ENCODE measurements at places on chromosomes 13 and 19. TPM values are rescaled to one million over a fixed set of nuclear protein-coding genes. Genes with fewer than 3 reads are reported as not detected.

Gene ZC3H4
- 41.4 TPM for total RNA-seq

DNA sequence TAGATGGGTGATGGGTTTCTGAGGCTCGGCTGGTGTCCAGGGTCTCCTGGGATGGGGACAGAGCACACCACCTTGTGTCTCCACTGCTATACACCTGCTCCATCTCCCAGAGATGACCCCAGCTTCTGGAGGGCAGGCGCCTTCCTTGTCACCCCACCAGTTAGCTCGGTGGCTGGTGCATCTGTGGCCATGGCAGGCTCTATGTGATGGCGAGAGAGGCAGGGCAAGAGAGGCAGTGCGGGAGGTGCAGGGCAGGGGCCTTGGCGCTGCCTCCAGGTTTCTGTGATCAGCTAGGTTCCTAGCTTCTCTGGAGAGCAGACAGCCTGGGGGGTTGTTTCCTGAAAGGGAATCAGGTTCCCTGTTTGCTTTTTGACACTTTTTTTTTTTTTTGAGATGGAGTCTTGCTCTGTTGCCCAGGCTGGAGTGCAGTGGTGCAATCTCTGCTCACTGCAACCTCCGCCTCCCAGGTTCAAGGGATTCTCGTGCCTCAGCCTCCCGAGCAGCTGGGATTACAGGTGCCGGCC is 69.0 kb upstream of the ZNF536 start:
- no peak for DNase-seq

DNA sequence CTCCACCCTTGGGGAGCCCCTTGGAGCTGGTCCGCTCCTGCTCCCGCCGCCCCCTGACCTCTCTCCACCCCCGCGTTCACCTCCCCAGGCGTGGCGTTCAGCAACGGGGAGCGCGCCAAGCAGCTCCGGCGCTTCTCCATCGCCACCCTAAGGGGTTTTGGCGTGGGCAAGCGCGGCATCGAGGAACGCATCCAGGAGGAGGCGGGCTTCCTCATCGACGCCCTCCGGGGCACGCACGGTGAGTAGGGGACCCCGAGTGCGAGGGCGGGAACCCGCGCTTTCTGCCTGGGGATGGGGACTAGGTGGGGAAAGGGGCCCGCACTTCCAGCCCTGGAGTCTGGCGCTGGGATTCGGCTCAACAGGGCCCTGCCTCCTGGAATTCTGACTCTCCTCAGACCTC is 1.7 kb downstream of the CYP2A13 start:
- no peak for DNase-seq

DNA sequence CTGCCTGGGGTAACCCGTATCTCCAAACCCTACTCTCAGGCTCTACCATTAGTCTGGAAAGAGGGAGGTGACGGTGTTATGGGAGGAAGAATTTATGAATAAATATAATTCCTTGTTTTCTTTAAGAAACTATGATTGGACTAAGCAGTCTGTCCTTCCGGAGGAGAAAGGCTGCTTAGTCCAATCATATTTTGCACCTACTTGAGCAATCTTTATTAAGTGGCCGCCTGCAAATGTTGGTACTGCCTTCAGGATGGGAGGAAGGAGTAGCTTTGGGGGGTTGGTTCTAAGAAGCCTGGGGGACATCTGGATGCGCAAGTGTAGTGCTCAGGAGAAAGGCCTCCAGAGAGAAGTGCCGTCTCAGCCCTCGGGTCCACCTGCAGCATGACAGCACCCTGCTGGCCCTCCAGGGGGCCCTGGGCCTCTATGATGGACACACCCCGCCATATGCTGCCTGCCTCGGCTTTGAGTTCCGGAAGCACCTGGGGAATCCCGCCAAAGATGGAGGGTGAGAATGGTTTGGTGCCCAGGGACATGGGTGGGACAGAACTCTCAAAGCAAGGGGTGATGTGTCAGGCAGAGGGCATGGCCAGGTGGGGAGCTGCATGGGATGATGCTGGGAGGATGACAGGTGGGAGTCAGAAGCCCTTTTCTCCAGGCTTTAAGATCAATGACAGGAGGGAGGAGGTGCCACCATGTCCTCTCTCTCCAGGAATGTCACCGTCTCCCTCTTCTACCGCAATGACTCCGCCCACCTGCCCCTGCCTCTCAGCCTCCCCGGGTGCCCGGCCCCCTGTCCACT is 4.1 kb downstream of the ACP4 start:
- DNase-seq = peak; percentile 57

Data from MCF 10A (cell line).